NCI-H1092 (cell line): ENCODE measurements at places on chromosomes 3 and 15.

DNA sequence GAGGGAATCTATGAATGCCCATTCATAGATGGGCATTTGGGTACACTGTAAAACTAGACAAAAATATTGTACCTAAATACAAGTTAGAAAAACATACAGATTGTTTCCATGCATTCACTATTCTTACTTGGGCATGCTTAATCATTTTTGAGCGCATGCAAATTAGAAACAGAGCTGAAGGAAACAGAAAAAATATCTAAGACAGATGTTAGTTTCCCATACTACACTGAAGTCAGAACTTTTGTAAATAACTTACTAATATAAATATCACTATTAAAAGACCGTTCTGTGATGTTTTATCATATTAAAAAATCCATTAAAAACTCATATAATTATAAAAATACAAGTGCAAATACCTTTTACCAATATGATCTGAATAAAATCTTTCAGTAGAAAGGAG is 58.7 kb downstream of the GOLIM4 start:
- DNase-seq, result no peak

- no peak for DNase-seq
Observed at GRCh38 chr3:104943974-104944373, 422.7 kb upstream of the ALCAM start.

GRCh38 chr15:74191798-74192197 is 10.8 kb downstream of the STRA6 start:
- DNase-seq, result no peak

- DNase-seq, result no peak
Observed at GRCh38 chr3:21825684-21826083, 74.7 kb upstream of the ZNF385D start.

GRCh38 chr3:38002291-38002876 is 11.8 kb downstream of the VILL start:
- no peak for DNase-seq

GRCh38 chr15:33182926-33183325 is 11.6 kb downstream of the FMN1 start:
- no peak for DNase-seq

GRCh38 chr3:114411811-114412803 is 118.3 kb downstream of the TIGIT start:
- no peak for DNase-seq

DNA sequence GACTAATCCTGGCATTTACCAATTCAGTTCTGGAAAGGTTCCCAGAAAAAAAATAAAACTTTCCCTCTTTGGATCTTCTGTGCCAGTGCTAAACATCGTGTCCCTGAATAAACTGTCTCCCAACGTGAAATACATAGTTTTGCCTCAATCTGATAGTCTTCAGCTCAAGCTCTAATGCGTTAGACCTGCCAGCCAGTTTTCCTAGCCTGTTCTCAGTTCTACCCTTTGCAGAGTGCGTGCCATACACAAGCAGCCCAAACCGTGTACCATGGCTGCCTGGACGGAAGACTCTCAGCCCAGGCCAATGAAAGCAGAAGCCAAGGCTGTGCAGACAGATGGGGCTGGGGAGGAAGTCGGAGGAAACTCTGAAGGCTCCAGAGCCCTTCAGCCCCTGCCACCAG is 11.4 kb upstream of the OCA2 start:
- DNase-seq, result no peak
